Tongue (tissue), 3 donors: ENCODE measurements at places on chromosomes 2 and 18. TPM values are rescaled to one million over a fixed set of nuclear protein-coding genes. Genes with fewer than 3 reads are reported as not detected.
A peak's percentile ranks its signal among the peaks of the same experiment; 100 is the strongest.

Gene BUB1
- 18.2 TPM for total RNA-seq

Gene DLGAP1
- total RNA-seq = 4.4 TPM

Gene C2orf81
- 1.0 TPM for total RNA-seq

GRCh38 chr2:46117379-46117778 lies 179.8 kb upstream of the EPAS1 start:
- DNase-seq = no peak

GRCh38 chr2:132766573-132766972 lies 96.6 kb upstream of the LYPD1 start:
- DNase-seq = peak; percentile 12

DNA sequence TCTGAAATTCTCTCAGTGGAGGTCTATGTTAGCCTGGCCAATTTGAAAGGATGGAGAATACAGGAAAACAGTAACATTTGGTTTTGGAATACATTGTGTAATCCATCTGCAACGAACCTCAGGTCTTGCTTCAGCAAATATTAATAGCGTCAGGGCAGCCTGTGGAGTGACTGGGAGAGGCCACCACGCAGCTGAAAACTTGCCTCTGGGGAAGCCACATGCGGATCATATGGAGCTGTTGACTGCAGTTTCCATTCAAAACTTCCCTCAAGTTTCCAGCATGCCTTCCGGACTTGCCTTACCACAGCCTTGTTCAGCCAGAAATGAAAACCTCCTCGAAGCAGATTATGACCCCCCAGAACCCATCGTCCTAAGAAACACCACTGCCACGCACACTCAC lies 25.7 kb downstream of the BCL11A start:
- no peak for DNase-seq

GRCh38 chr2:8475349-8476031 lies 206.4 kb upstream of the ID2 start:
- DNase-seq = no peak
